ENCODE measurements at places on chromosomes 7 and 10.

- H3K4me1 ChIP-seq, result no peaks in the 10 kb centered on the region
- H3K27ac ChIP-seq, result no peak overlapping the region
- H3K36me3 ChIP-seq, result peaks cover 72% of the 10 kb centered on the region
- H3K4me3 ChIP-seq, result no peak overlapping the region
Observed at GRCh38 chr10:119831656-119832055, 41.0 kb downstream of the MCMBP start.

DNA sequence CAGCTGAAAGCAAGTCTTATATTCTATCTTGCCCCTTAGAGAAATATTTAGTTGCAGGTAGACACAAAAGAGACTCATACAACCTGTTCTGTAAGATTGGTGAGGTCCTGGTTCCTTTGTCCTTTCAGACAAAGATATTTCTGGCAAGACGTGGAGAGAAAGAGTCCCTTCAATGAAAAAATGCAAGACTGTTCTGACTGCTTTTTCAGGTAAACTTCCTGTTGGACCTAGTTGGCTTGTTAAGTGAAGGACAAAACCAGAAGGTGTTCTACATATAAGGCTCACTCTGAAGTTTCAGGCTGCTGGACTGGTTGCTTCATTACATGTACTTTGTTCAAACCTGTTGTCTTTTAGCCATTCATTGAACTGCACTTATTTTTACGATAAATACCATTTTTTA, 119.0 kb upstream of the PTPRZ1 start:
- H3K4me3 ChIP-seq, result no peak overlapping the region
- DNase-seq, result no peak
- H3K4me1 ChIP-seq, result peaks cover 5% of the 10 kb centered on the region
- H3K27me3 ChIP-seq, result no peaks in the 10 kb centered on the region
- no peaks in the 10 kb centered on the region for H3K36me3 ChIP-seq

DNA sequence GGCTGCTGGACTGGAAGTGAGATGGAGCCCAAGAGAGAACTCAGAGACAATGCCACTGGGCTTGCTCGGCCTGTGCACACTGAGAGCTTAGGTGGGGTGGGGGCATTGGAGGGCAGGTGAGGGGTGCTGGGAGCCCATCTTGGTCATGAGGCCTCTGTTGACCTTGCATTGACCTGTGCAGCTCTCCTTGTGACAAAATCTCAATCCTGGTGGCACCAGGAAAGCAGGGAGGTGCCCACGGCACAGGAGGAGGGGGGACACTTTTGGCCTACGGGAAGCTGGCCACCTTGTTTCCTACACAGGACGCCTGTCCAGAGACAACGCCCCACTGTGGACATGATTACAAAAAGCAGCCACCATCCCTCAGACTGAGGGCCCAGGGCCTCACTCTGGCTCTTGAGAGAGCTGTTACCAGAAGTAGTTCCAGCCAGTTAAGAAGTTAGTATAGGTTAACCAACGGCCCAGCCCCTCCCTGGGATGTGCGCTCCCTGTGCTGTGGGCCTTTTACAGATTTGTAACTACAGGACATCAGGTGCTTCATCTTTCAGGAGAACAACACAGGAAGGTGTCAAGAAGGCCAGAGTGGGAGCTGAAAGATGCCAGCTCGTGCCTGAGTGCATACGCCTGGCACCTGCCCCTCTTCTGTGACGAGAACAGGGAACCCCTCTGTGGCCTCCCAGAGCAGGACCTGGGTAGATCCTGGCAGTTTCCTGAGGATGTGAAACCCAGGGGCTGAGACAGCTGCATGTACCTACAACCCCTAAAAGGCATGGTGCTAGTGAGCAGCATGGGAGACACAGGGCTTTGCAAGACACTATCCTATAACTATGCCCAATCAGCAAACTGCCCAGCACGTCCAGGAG, 10.3 kb downstream of the PKD1L1 start:
- DNase-seq, result no peak
- H3K27ac ChIP-seq, result no peak overlapping the region
- peaks cover 8% of the 10 kb centered on the region for H3K4me1 ChIP-seq
- no peaks in the 10 kb centered on the region for H3K36me3 ChIP-seq
- H3K27me3 ChIP-seq, result no peaks in the 10 kb centered on the region
- no peak overlapping the region for H3K4me3 ChIP-seq

DNA sequence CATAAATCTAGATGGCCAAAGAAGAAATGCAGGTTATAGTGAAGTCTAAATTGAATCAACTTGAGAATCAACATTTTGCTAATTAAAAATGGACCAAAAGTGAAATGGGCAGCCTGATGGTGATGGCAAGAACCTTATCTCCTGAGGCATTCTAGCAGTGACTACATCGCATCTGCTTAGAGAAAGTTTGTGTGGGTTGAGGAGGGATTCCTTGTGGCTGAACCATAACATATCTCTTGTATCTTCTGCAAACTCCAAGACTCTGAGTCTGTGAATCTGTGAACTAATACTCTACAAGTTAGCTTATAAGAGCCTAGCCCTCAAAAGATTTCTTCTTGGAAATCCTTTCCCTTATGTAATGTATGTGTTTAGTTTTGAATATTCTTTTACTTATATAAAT, 85.6 kb downstream of the PRKG1 start:
- DNase-seq, result no peak
- H3K27me3 ChIP-seq, result no peaks in the 10 kb centered on the region
- no peak overlapping the region for H3K4me3 ChIP-seq
- no peak overlapping the region for H3K27ac ChIP-seq

GRCh38 chr7:22587322-22587721, 87.3 kb upstream of the STEAP1B start:
- H3K4me1 ChIP-seq, result peaks cover 13% of the 10 kb centered on the region
- H3K27me3 ChIP-seq, result no peaks in the 10 kb centered on the region
- H3K4me3 ChIP-seq, result no peak overlapping the region
- no peak overlapping the region for H3K27ac ChIP-seq

- DNase-seq, result no peak
- H3K4me3 ChIP-seq, result no peak overlapping the region
- no peaks in the 10 kb centered on the region for H3K36me3 ChIP-seq
- H3K4me1 ChIP-seq, result no peaks in the 10 kb centered on the region
Observed at GRCh38 chr7:66033471-66034385, 41.9 kb upstream of the ASL start.

GRCh38 chr10:18822156-18822555, 162.9 kb downstream of the ARL5B start:
- no peak for DNase-seq
- H3K27me3 ChIP-seq, result no peaks in the 10 kb centered on the region
- H3K36me3 ChIP-seq, result no peaks in the 10 kb centered on the region
- H3K27ac ChIP-seq, result no peak overlapping the region
- H3K4me3 ChIP-seq, result no peak overlapping the region
- no peaks in the 10 kb centered on the region for H3K4me1 ChIP-seq

DNA sequence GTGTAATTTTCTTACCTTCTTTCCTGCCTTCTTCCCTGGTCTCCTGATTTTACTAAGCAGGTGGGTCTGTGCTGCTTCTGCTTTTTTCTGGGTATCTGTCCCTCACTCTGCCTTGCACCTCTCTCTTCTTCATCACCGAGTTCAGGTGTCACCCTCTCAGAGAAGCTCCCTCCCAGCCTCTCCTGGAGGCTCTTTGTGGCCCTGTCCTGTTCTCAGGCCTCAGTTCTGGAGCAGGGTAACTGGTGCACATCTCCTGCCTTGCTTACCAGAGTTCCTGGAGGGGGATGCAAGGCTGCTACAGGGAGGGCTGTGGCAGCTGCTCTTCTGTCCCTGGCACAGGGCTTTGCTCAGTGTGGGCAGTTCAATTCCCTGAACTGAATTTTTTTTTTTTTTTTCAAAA, 66.1 kb downstream of the RBM33 start:
- no peaks in the 10 kb centered on the region for H3K4me1 ChIP-seq
- H3K27me3 ChIP-seq, result no peaks in the 10 kb centered on the region
- no peak overlapping the region for H3K27ac ChIP-seq
- peaks cover 34% of the 10 kb centered on the region for H3K36me3 ChIP-seq
- no peak overlapping the region for H3K4me3 ChIP-seq
- no peak for DNase-seq

DNA sequence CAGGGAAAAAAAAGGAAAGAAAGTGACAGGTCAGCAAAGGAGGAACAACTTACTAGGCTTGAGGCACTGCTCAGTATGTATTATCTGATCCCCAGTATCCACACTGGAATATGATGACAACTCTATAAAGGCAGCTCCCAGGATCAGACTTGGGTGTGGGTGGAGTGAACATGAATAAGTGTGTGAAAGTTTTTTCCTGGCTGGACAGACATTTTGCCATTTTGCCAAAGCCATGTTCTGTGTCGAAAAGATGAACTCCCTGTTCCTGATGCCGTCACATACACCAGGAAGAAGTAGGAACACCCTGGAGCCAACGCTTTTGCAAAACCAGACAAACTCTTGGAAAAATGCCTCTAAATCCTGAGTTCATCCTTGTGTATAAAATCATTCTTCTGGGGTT, 143.2 kb upstream of the MEOX2 start:
- H3K27ac ChIP-seq, result no peak overlapping the region
- H3K27me3 ChIP-seq, result no peaks in the 10 kb centered on the region
- no peak for DNase-seq
- no peaks in the 10 kb centered on the region for H3K4me1 ChIP-seq
- no peak overlapping the region for H3K4me3 ChIP-seq
- H3K36me3 ChIP-seq, result no peaks in the 10 kb centered on the region

- H3K4me3 ChIP-seq, result no peak overlapping the region
- H3K36me3 ChIP-seq, result no peaks in the 10 kb centered on the region
- no peaks in the 10 kb centered on the region for H3K4me1 ChIP-seq
- H3K27me3 ChIP-seq, result no peaks in the 10 kb centered on the region
Observed at GRCh38 chr7:92739091-92739490, 97.3 kb downstream of the CDK6 start.

- no peaks in the 10 kb centered on the region for H3K36me3 ChIP-seq
- DNase-seq, result no peak
- no peak overlapping the region for H3K4me3 ChIP-seq
- no peaks in the 10 kb centered on the region for H3K27me3 ChIP-seq
- H3K27ac ChIP-seq, result no peak overlapping the region
- no peaks in the 10 kb centered on the region for H3K4me1 ChIP-seq
Observed at GRCh38 chr10:106547047-106547635, 617.4 kb downstream of the SORCS1 start.

DNA sequence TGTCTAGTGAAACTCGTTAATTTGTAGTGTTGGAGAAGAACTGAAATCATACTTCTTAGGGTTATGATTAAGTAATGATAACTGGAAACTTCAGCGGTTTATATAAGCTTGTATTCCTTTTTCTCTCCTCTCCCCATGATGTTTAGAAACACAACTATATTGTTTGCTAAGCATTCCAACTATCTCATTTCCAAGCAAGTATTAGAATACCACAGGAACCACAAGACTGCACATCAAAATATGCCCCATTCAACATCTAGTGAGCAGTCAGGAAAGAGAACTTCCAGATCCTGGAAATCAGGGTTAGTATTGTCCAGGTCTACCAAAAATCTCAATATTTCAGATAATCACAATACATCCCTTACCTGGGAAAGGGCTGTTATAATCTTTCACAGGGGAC, 187.6 kb downstream of the CFTR start:
- no peaks in the 10 kb centered on the region for H3K27me3 ChIP-seq
- no peak for DNase-seq
- H3K4me1 ChIP-seq, result peaks cover 2% of the 10 kb centered on the region

DNA sequence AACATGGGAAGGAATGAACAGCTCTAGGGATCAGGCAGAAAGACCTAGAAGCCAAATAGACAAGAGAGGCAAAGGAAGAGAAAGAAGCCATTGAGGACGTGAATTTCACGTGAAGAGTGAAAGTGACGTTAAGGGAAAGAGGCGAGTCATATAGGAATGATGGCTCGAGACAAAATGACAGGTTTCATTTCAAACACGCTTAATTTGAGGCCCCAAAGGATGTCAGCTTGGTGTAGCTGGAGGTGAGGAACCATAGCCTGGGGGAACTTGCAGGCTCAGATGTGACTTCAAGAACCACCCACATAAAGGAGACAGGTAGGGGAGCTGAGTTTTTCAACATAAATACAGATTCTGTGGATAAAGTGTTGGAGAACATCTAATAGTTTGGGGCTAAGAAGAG, 84.3 kb upstream of the ATP6V0A4 start:
- H3K27me3 ChIP-seq, result no peaks in the 10 kb centered on the region
- no peaks in the 10 kb centered on the region for H3K4me1 ChIP-seq
- H3K36me3 ChIP-seq, result 0 out of 2 replicates have a peak, but pooled peaks cover 2% of the 10 kb centered on the region
- no peak overlapping the region for H3K27ac ChIP-seq
- H3K4me3 ChIP-seq, result no peak overlapping the region

DNA sequence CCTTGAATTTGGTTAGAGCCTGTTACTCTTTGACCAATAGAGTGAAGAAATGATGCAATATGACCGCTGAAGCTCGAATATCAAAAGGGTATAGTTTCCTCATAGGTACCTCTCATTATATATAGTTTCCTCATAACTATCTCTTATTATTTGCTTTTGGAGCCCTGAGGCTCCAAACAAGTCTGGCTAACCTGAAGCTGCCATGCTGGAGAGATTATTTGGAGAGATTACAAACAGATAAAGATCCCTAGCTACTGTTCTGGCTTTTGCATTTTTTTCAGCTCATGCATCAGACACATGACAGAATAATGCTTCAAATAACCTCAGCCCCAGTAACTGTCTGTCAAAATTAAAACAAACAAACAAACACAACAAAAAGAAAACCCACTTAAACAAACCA, 65.4 kb upstream of the CHRM2 start:
- no peaks in the 10 kb centered on the region for H3K4me1 ChIP-seq
- H3K27me3 ChIP-seq, result no peaks in the 10 kb centered on the region
- H3K4me3 ChIP-seq, result no peak overlapping the region
- no peak overlapping the region for H3K27ac ChIP-seq
- no peaks in the 10 kb centered on the region for H3K36me3 ChIP-seq

GRCh38 chr7:129098409-129099084, 43.6 kb upstream of the TNPO3 start:
- no peak overlapping the region for H3K27ac ChIP-seq
- no peaks in the 10 kb centered on the region for H3K27me3 ChIP-seq
- no peak for DNase-seq
- H3K36me3 ChIP-seq, result no peaks in the 10 kb centered on the region
- H3K4me3 ChIP-seq, result no peak overlapping the region

DNA sequence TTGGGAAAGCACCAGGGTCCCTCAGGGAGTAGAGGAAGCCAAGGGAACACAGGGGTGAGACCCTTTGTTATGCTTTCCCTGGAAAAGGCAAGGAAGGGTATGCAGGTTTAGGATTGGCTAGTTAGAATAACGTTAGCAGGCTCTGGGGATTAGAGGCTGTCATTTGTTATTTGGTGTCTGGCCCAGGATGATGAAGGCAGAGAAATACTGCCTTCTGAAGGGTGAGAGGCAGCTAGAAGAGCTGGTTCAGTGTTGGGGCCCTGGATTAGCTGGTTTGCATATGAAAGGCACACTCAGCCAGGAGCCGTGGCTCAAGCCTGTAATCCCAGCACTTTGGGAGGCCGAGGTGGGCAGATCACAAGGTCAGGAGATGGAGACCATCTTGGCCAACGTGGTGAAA, 3.0 kb upstream of the PILRA start:
- H3K4me3 ChIP-seq, result peak overlapping the region; percentile 29
- peaks cover 27% of the 10 kb centered on the region for H3K4me1 ChIP-seq
- DNase-seq, result no peak
- H3K27me3 ChIP-seq, result no peaks in the 10 kb centered on the region
- H3K36me3 ChIP-seq, result no peaks in the 10 kb centered on the region
- H3K27ac ChIP-seq, result peak overlapping the region; percentile 34

DNA sequence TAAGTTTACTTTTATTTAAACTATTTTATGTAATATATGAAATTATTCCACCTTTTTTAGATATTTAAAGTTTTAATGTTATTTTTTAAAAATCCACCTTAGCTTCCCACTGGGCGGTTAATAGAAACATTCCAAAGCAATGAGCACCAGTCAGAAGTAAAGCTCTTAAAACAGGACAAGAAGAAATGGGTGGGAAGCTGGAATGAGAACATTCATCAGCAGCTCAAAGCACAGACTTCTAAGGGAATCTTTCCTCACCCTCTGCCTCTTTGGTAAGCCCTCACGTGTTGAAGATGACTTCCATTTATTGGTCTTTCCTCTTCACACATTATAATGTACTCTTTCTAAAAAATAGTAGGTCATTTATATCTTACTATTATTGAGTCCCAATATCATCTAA, 3.1 kb downstream of the AGMO start:
- no peaks in the 10 kb centered on the region for H3K36me3 ChIP-seq
- no peak for DNase-seq
- no peak overlapping the region for H3K27ac ChIP-seq
- H3K4me1 ChIP-seq, result no peaks in the 10 kb centered on the region
- H3K4me3 ChIP-seq, result no peak overlapping the region

Measured in H1 (cell line).